ENCODE measurements at places on chromosomes 2 and 18.

- no peak for DNase-seq
These were observed 1495.2 kb upstream of the NXPH2 start for GRCh38 chr2:140275427-140275826.

DNA sequence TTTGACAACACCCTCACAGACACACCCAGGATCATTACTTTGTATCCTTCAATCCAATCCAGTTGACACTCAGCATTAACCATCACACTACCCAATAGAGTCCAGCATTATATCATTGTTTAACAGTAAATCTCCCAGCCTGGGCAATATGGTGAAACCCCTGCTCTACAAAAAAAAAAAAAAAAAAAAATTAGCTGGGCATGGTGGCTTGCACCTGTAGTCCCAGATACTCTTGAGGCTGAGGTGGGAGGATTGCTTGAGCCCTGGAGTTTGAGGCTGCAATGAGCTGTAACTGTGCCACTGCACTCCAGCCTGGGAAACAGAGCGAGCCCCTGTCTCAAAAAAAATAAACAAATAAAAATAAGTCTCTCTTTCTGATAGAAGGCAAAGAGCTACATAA is 304.0 kb downstream of the STK39 start:
- DNase-seq, result no peak

- no peak for DNase-seq
These were observed 268.4 kb upstream of the MYT1L start for GRCh38 chr2:2599441-2599840.

GRCh38 chr2:208239770-208240493 is 14.9 kb downstream of the IDH1 start:
- DNase-seq, result no peak

- no peak for DNase-seq
These were observed 110.2 kb downstream of the BARD1 start for GRCh38 chr2:214699236-214699635.

DNA sequence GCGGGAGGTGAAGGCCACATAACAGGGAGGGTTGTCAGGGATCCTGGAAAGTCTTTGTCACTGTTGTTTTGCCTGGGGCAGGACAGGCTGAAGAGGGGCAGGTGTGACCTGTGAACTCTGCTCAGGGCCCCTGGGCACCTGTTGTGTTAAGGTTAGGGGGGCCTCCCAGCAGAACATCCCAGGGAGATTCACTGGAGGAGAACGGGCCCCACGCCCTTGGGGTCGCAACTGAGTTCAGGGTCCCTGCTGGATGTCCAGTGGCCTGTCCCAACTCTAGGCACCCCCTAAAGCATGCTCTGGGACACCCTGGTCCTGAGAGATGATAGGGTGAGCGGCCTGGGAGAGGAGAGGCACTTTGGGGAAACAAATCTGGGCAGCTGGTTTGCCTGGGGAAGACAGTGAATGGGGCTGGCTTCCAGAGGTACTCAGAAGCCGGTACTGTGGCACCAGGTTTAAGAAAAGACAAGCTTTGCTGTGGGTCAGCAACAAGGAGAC is 22.9 kb downstream of the GPR35 start:
- no peak for DNase-seq

DNA sequence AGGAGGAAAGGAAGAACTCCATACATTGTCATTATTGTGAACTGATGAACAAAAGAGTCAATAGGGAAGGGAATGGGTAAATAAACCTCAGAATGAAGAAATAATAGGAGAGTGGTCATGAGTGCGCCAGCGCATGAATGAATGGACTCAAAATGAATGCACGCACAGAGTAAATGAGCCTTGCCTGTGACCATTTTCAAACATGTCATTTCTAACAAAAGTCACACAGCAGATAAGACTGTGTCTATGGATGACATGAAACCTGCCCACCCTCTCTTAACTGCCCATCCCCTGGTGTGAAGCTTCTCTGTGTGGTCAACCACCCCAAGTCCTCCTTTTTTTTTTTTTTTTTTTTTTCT is 121.1 kb upstream of the TEX51 start:
- no peak for DNase-seq

- DNase-seq, result no peak
These were observed 135.9 kb downstream of the ACKR3 start for GRCh38 chr2:236705295-236706105.

DNA sequence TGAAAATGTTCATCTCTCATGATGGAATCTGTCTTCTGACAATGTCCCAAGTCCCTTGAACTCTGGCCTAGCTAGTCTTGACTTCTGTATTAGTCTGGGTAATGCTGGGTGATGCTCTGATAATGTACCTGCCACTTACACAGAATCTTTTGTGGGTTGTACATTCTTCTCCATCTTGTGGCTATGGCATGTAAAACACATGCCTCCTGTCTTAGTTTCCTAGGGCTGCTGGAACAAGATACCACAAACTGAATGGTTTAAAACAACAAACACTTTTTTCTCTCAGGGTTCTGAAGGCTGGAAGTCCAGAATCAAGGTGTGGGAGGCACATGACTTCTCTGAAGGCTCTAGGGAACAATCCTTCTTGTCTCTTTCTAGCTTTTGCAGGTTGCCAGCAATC is 57.1 kb downstream of the RAPGEF4 start:
- DNase-seq, result no peak

GRCh38 chr18:6205706-6206105 is 209.0 kb downstream of the L3MBTL4 start:
- no peak for DNase-seq

DNA sequence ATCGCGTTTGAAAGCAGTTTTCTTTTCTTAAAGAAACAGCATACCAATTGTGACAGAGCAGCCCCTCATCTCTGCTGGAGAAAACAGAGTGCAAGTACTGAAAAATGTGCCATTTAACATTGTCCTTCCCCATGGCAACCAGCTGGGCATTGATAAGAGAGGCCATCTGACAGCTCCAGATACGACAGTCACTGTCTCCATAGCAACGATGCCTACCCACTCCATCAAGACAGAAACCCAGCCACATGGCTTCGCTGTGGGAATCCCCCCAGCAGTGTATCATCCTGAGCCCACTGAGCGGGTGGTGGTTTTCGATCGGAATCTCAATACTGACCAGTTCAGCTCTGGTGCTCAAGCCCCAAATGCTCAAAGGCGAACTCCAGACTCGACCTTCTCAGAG is 9.5 kb downstream of the GRHL1 start:
- DNase-seq, result peak; percentile 44

- no peak for DNase-seq
These were observed 81.4 kb downstream of the SKA1 start for GRCh38 chr18:50456285-50456684.

GRCh38 chr2:2560374-2561015 is 229.4 kb upstream of the MYT1L start:
- no peak for DNase-seq

GRCh38 chr2:28648147-28648546 is 103.5 kb upstream of the PPP1CB start:
- DNase-seq, result no peak

- no peak for DNase-seq
These were observed 50.4 kb downstream of the EML6 start for GRCh38 chr2:54773838-54774237.

DNA sequence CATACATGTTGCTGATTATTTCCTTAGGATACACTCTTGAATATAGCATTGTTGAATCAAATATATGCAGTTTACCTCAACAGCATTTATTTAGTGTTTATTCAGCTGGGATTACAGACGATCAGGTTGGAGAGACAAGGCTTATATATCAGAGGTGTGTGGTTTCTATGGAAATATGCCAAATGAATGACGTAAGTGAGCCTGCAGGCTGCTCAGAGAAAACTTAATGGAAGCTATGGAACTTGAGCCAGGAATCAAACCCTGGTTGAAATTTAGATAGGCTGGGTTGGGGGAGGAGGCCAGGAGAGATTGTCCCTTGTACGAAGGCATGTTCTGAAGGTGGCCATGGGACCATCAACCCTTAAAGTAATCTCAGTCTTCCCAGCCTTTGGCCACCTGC is 79.5 kb downstream of the INPP4A start:
- no peak for DNase-seq

DNA sequence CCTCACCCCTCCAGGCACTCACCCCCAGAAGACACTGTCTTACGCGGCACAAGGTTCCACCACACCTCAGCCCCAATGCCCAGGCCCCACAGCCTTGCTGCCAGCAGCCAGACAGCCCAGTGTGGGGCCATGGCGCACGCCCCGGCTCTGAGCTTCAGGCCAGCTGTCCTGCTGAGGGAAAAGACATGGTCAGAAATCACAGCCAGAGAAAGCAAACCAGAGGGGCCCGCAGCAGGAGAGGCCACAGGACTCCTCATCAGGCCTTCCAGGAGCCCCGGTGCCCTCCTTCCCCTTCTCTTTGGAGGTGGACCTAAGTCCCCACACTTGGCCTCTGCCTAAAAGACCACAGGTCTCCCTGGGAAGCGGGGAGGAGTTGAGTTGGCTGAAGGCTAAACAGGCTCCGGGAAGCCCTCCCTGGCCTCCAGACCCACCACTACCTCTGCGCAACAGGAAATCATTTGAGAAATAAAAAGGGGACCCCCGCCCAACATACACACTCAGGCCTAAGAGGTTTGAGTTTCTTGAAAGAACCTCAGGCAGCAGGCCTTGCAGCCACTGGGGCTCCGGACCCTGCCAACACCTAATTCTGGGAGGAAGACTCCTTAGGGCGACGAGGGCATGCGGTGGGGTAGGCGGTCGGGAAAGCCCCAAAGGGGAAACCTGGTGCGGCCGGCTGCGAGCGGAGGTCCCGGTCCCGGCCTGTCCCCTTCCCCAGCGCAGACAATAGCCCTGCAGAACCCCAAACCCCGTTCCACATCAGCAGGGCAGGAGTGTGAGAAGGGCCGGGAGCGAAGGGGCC is 1.9 kb downstream of the SEMA4C start:
- no peak for DNase-seq

- peak; percentile 69 for DNase-seq
These were observed 177.8 kb downstream of the KIAA1328 start for GRCh38 chr18:37006742-37007141.

DNA sequence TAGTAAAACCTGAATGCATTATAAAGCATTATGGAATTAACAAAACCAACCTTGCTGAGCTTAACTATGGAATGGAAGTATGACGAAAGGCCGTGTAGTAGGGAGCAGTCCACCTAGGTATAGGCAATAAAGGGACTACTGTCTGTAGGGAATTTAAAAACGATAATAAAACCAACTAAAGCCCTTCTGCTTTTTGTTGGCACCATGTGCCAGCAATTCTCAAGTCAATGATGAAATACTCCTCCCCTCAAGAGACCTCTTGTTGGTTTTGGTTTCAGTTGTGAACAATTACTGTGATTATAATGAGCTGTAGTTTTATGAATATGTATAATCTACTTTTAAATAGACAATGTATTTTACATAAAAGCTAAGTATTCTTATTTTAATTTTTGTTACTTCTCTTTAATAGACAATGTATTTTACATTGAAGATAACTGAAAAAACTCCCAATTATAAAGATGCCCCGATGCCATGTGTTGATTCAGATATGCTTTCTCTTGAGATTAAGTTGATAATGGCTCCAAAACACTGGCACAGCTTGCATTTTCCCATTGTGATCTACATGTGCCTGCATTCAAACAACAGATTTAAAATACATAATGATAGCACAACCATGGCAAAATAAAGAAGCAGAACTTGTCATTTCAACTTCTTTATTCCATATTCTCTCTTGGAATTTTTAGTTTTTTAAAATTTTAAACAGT is 55.5 kb upstream of the ZDBF2 start:
- no peak for DNase-seq

DNA sequence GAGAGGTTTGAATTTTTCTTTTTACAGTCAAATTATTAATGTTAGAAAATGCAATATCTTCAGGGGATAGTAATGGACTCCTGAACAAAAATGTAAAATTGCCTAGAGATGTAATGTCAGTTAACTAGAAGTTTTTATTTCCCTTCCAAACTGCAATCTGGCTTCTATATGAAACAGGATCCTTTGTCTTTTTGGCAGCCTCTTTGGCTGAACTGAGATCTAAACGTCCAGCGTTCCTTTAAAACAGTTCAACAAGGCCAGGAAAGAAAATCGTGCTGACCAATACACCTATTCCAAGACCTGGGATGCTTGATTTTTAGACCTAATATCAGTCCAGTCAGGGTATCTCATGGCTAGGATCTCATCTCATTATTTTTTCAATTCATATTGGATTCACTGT is 245.5 kb downstream of the FIGN start:
- no peak for DNase-seq

DNA sequence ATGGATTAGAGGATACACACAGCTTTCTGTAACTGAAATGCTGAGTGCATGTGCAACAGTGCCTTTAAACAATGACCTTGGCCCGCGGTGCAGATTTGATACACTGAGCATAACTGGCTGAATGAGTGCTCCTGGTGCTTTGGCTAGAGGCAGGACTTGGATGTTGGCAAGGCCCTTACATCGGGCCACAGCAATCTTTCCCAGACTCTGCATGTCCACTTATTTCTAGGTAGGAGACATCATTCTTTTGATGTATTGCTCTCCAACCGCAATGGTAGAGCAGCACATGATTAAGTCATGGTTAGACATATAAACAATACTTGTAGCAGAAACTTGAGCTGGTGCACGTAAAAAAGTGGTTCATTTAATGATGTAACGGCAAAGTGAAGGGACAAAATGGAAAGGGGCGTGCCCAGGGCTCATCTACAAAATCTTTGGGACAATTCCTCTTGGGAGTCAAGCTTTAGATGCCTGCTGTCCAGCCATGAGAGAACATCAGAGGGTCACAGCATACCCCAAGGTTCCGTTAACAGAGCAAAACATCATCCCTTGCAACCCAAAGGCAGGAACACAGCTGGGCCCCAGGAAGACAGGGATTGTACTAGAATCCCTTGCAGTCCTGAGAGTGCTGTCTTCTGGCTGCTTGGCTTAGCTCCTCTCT is 43.4 kb downstream of the RAB31 start:
- no peak for DNase-seq

- DNase-seq, result no peak
These were observed 12.7 kb downstream of the INPP1 start for GRCh38 chr2:190355968-190356644.

GRCh38 chr2:56260415-56260814 is 76.6 kb downstream of the CCDC85A start:
- no peak for DNase-seq

DNA sequence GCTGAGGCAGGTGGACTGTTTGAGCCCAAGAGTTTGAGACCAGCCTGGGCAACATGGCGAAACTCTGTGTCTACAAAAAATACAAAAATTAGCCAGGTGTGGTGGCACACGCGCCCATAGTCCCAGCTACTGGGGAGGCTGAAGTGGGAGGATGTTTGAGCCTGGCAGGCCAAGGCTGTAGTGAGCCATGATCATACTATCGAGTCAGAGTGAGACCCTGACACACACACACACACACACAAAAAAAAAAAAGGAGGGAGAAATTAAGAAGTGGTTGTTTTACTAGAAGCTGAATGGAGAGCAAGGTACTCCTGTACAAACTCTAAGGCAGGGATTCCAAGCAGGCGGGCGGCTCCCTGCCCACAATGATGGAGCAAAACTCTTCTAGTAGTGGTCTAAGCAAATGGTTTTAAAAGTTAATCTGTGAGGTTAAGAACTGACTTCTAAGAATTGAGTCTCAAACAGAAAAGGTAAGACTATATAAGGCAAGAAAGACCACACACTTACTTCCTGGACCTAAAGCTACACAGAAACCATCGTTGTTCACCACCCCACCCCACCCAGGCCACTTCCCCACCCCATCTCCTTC is 2.6 kb downstream of the ANKRD44 start:
- DNase-seq, result no peak
